ENCODE measurements at places on chromosomes 5 and 9.

- DNase-seq = no peak
These were observed 55.9 kb upstream of the KLF9 start for GRCh38 chr9:70470050-70471015.

DNA sequence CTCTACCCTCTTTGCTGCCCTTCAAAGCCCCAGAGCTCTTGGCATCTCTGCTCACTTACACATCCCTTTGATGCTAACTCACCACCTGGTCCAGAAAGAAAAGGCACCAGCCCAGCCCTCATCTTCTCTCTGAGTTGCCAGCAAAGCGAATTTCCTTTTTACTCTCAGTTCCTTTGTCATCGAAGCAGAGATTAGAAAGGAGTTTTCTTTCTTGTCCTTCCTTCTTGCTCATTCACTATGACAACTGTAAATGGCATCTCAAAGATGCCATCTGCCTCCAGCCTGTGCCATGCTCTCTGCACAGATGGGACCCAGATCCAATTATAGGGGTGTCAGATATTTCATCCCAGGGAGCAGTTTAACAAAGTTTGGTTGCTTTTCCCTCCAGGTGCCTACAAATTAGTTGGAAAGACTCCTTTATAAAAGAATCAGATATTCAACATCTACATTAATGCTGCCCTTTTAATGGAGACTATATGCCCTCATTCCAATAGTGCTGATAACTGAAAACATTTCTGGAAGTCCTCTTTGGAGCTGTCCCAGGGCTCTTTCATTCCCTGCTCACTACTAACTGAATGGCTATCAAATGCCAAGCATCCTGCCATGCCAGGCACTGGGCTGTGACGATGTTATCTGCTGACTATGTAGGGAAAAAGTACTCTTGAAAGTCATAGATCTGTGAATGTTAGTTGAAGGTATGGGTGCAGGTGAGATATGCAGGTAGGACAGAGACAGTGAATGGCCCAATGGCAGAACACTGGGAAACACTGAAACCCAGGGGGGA is 58.9 kb downstream of the SUSD1 start:
- no peak for DNase-seq

DNA sequence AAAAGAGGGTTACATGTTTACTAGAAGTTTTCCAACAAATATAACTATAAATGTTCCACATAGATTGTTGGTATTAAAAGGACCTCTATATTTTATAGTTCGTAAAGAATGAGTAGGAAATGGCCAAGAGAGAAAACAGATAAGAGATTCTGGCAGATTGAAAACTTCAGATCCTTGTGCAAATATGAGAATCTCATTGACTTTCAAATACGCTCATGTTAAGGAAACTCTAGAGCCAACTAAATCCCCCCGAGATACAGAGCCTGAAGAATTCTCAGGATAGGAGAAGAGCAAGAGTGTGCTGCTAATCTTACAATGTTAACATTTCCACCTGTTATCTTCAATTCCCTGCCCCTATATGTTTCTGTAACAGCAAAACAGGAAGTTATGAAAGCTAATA is 159.0 kb upstream of the OR13F1 start:
- DNase-seq = peak; percentile 14

DNA sequence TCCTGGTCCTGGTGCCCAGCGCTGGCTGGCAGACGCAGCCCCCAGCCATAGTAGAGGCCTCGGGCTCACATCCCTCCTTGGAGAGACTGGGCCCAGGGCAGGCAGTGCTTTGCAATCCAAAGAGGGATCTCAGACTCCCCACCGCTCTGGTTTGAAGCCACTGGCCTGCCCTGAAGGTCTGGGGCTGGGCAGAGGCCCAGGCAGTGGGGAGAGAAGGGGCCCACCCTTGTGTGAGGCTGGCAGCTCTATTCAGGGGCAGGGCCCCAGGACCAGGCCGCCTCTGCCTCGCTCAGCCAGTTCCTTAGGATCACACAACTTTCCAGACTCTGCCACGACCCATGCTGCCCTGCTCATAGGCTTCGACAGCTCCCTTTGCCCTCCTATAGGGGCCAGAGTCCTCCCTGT is 10.7 kb upstream of the SEC16A start:
- DNase-seq = no peak

- DNase-seq = no peak
These were observed 30.4 kb upstream of the KLF9 start for GRCh38 chr9:70444904-70445303.

DNA sequence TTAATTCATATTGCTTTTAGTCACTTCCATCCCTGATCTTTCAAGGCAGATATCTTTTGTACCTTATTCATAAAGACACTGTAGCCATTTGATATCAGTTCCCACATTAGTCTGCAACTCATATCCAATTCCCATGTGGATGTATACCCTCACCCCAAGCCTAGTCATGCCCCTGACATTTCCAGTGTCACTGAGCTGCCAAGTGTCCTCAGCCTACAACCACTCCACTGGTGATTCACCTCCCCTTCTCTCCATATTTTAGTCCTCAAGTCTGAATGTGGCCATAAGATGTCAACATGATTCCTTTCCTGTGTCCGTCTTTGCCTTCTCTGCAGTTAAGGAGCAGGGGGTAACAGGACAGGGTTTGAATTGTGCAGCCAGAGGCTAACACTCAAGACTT is 346.9 kb downstream of the RAB3C start:
- no peak for DNase-seq

GRCh38 chr5:42989190-42989589 is 50.9 kb downstream of the ANXA2R start:
- DNase-seq = no peak

DNA sequence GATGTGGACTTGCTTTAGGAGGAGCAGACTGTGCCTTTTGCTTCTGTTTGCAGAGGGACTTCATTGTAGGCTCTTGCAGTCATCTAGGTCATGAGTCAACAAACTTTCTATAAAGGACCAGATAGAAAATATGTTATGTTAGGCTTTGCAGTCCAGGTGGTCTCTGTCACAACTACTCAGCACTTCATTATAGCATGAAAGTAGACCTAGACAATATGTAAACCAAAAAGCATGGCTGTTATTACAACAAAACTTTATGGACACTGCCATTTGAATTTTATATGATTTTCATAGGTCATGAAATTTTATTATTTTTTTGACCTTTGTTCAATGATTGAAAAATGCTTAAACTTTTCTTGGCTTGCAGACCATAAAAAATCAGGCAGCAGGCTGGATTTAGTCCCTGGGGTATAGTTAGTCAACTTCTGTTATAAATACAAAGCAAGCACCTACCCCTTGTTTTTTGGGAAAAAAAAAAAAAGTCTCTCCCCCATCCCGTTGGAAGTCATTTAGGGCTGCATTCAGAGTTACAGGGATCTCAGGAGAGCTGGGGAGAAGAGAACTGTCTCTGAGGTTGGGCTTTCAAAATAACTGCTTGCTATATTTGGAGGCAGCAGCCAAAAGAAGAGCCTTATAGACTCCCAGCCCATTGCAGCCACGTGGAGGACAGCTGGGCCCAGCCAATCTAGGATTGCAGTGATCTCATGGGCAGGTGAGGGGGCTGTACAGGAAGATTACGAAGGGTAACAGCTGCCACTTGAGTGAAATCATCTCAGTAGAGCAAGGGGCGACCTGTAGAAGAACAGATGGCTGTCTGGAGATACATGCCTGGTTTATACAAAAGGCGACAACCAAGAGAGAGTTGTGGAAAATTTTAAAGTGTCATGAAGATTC is 136.6 kb upstream of the TNC start:
- no peak for DNase-seq

- no peak for DNase-seq
These were observed 137.0 kb downstream of the MRPL36 start for GRCh38 chr5:1662559-1663085.

DNA sequence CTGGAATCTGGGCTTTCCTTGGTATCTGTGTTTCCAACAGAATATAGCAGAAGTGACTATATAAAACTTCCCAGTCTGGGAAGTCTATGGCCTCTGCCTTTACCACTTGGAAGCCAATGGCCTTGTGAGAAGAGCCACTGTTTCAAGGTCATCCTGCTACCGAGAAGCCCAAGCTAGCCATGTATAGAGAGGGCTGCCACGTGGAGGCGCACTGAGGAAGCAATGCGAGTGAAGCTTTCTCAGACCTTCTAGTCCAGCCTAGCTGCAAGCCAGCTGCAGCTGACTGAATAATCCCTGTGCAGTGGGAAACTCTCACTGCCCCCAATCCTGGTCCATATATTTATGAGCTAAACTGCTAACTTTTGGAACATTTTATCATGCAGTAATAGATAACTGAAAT is 661.8 kb upstream of the RIOK2 start:
- DNase-seq = no peak

GRCh38 chr5:115022303-115022702 is 147.4 kb downstream of the TRIM36 start:
- no peak for DNase-seq

DNA sequence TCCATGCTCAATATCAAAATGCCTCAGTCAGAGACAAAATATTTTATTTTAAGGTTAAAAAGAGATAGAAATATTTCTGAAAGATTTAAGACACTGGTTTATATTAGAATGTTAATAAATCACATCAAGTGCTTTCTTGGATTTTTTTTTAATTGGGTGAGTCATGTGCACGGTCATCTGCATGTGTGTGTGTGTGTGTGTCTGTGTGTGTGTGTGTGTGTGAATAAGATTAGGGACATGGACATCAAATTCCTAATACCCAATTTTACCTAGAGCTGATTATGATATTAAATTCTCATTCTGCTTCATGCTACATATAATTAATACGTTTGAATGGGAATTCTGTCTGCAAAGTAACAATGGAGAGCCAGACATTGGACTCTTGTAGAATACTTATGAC is 122.9 kb downstream of the BASP1 start:
- no peak for DNase-seq

GRCh38 chr9:29806937-29807618 is 2233.8 kb upstream of the C9orf72 start:
- no peak for DNase-seq

DNA sequence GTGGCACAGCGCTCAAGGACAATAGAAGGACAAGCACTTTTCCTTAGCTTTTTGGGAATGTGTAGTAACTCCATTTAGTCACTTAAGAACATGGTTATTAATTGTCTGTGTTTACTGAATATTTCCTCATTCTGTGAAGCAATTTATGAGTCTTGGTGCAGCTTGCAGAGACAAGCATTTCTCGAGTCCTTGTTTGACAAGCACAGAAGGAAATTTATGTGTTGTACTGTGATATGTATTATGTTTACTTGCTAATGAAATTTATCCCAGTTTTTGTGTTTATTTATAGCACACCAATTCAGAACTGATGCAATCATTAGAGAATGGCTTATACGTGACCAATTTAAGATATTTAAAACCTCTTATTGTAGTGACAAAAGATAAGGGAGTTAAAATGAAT is 168.6 kb downstream of the PRELID2 start:
- no peak for DNase-seq

DNA sequence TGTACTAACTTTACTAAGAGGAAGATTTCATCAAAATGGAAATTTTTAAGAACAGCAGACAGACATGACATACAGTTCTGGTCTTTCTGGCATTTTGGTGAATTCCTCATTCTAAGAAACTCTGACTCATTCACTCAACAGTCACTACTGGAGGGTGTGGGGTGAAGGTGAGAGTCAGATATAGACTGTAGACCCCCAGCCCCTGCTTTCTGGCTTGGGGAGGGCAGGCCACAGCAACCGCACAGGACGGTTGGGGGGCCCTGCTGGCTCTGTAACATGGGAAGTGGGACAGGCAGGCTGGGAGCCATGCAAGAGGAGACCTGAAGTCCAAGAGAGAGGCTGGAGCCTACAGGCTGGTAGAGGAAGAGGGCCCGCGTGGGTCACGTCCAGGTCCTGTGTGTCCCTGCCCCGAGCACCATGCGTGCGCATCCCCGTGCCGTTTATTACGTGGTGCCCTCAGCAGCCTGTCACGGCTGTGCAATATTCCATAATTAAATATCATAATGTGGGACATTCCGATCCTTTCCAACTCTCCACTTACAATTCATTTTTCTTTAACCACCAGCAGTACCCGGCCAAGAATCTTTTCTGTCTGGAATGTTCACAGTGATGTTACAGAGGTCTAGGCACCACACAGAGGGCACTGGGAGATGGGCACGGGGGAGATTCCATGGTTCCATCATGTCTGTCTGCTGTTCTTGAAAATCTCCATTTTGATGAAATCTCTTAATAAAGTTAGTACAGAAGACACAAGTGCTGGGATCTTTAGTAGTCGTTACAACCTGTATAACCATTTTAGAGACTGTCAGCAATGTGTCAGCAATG is 75.5 kb downstream of the SEMA4D start:
- DNase-seq = no peak

DNA sequence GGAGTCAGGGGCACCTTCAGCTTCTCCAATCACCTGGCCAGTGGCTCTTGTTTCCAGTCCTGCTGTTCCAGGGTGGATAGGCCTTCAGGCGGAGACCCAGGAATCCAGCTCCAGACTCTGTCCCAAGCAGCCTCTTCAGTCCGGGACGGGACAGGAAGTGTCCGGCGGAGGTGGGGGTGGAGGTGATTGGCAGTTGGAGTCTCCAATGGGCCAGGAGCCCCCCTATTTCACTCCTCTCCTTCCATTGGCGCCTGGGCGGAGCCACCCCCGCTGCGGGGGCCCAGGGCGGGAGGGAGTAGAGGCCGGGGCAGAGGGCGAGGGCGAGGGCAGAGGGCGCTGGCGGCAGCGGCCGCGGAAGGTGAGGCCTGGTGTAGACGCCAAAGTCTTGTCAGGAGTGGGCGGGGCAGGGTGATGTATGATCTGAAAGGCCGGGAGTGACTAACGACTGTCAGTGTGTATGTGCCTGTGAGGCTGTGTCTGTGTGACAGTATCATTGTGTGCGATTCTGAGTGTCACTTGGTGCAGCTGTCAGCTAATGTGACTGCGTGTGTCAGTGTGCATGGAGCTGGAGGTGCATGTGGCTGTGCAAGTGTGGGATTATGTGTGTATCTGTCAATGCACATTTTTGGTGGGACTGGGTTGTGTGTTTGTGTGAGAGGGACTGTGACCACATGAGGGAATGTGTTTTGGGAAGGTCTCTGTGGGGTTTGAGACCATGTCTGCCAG is at the start of gene IL11RA:
IL11RA (plus strand) TSS at position 310 of the 726 bp plus-strand sequence. CDS start 3,033 bp downstream, outside the sequence.
- no peak for DNase-seq

GRCh38 chr5:147906326-147907095 is at the start of gene C5orf46:
Gene C5orf46 (minus strand): TSS chr5:147906538. CDS start chr5:147906501, 37 bp downstream.
- no peak for DNase-seq

- no peak for DNase-seq
These were observed 778 bp upstream of the PPP6C start for GRCh38 chr9:125190361-125190801.

DNA sequence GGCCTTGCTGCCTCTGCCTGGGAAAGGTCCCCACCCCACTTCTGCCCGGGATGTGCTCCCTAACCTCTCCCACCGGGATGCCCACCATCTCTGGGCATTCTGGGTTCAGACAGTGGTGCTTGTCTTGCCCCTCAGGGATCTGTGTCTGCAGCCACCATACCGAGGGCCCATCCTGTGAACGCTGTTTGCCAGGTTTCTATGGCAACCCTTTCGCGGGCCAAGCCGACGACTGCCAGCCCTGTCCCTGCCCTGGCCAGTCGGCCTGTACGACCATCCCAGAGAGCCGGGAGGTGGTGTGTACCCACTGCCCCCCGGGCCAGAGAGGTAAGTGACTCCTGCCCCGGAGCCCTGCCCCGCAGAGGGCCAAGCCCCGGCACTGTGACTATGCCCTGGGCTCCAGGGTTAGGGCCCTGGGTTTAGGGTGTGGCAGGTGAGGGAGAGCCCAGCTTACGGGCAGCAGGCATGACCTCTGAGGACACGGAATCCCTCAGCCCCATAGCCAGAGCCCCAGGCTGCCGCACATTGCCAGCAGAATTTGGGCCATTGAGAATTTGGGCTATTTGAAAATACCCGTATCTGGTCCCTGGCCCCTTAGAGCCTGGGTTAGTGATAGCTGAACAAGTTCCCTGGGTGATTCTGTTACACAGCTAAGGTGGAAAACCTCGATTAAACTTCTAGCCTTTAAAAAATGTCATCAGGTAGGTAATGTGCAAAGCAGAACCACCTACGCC is 35.3 kb upstream of the AIF1L start:
- no peak for DNase-seq
